NCI-H2029 treated with DMSO at 0.1 percent for 48 hours (cell line): ENCODE measurements at places on chromosomes 4 and X.

GRCh38 chr4:22237155-22237751, 278.6 kb downstream of the ADGRA3 start:
- DNase-seq, result no peak

DNA sequence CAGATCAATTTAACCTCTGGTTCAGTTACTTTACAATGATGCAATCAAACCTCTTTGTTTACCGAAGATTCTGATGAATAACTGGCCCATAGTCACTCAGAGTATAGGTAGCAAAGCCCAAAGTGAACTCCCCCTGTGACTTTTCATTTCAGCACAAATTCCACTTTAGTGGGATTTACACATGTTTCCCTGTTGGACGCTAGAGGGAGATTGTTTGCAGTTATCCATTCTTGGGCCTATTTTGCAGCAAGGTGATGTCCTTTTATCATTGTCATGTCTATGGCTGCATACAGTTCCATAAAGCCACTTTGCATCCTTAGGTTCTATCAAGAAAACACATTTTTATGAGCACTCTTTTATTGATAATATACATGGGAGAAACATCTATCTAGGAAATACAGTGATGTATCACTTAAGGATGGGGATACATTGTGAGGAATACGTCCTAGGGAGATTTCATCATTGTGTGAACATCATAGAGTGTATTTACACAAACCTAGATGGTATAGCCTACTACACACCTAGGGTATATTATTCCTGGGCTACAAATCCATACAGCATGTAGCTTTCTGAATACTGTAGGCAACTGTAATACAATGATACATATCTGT, 14.5 kb upstream of the DKK2 start:
- DNase-seq, result no peak

- no peak for DNase-seq
These were observed 158.8 kb upstream of the PJA1 start for GRCh38 chrX:69323786-69324720.

DNA sequence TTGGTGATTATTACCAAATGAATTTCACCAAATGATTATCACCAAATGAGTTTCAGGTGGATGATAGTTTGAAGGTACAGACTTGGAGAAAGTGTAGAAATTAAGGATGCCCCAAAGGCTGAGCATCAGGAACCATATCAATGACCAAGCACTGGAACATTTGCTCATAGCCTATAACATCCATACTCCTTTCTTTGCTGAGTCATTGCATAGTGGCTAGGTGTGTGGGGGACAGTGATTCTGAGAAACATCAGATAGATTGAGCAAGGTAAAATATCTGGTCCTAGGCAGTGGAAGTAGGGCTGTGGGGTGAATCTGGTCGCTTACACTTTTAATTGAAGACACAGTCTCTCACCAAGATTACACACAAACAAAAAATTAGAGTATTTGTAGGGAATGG, 1362.5 kb upstream of the PABPC4L start:
- no peak for DNase-seq

DNA sequence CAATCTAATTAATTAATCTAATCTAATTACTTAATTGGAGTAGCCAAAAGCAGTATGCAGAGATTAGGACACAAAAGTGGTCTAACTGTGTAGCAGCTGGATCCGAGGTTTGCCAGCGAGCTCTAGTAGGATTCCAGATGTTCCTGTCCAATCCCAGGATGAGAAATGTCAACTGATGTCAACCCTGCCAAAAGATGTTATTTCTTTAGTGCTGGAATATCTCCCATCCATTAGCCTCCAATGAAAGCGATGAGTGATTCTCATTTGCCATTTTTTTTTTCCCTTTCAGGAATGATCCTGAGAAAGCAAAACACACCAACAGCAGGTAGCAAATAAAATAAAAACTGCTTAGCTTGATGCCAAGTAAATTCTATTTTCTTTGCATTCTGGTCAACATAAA, 372.9 kb downstream of the STIM2 start:
- no peak for DNase-seq

GRCh38 chrX:20320461-20321159, 53.9 kb upstream of the RPS6KA3 start:
- DNase-seq, result no peak

DNA sequence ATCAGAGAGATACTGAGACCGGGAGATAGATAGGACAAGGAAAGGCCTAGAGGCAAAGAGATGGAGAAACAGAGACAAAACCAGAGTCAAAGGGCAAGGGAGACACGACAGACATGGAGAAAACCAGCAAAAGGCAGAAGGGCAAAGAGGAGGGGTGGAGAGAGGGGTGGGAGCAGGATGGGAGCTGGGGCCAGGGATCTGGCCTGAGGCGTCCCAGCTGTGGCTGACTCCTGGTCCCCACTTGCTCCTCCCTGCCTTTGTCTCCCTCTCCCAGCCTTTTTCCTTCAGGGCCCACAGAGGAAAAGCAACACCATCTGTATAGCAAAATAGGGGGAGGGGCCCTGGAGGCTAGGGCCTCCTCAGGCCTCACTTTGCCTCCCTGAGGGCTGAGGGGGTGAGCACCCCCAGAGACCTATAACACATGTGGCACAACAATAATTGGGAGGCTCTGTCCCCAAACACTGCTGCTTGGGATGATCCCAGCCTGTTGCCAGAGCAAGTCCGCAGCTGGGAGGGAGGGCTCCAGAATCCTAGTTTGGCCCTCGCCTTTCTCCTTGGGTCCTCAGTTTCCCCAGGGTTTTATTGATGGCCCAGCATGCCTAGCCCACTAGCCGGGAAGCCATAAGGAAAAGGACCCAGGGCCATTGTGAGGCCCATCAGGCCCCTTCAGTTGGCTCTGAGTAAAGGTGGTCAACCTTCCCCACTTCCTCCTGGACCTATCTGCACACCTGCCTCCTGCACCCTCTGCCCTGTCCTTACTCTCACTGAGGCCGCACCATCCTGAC, 96.8 kb downstream of the PJA1 start:
- no peak for DNase-seq

GRCh38 chrX:76147106-76147505, 25.8 kb upstream of the PBDC1 start:
- DNase-seq, result no peak

- DNase-seq, result no peak
These were observed 156.0 kb upstream of the ANKRD50 start for GRCh38 chr4:124868495-124868894.

GRCh38 chrX:19057856-19058255, 64.4 kb downstream of the ADGRG2 start:
- no peak for DNase-seq

GRCh38 chr4:132479543-132479942, 669.6 kb upstream of the PCDH10 start:
- DNase-seq, result no peak

GRCh38 chr4:8050555-8051206, 107.9 kb downstream of the ABLIM2 start:
- DNase-seq, result peak; percentile 89

GRCh38 chrX:23292354-23292987, 42.2 kb upstream of the PTCHD1 start:
- no peak for DNase-seq

DNA sequence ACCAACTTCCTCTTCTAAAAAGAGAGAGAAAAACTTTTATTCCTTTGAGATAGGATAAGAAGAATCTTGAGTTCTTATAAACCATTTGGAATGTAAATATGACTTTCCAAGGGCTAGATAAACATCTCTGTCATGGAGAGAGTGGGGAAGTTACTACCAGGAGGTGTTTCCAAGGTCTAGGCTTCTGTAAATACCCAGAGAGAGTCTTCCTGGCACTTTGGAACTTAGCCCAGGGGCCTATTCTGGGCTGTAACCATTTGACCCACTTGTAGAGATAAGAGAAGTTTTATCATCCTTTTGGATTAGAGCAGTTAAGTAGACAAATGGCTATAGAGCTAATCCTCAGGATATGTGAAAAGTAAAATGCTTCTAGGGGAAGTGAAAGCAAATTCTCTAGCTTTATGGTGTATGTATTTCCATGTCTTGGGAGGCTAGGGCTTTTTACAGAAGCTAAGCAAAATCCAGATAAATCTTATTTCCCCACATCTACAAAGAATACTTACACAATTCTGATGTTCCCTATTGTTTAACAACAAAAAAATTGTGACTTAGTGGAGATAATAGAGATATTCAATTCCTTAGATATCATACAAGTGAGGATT, 51.1 kb downstream of the MCUB start:
- DNase-seq, result no peak

DNA sequence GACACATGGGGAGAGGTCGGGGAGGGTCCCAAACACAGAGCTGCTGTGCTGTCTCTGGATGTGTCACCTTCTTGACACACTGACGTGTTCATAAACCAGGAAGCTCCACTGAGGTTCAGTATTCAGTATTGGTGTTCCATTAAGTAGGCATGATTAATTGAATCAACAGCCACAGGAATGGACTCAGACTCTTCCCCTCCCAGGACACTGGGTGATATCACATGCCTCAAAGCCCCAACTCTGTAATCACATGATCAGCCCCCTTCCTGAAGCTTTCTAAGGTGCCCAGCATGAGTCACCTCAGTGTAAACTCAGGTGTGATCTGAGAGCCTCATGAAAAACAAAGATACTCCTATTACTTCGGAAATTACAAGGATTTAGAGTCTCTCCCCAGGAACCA, 21.1 kb upstream of the HNRNPD start:
- DNase-seq, result no peak

DNA sequence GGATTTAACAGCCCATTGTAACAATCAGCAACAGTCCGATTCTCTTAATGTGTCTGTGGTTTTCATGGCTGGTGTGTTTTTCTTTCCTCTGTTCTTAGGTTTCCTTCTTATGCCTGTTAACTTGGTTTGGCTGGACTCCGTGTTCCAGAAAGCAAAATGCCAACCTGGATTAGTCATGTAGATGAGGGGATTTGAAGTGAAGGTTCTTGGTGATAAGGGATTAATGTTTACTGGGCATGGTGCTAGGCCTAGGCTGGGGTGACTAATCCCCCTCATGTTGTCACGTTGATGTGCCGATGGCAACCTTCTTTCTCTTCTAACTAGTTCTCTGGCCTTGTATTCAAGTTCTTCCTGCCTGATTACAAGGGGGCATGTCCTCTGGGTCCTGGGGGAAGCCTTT, 85.9 kb downstream of the REPS2 start:
- no peak for DNase-seq

- no peak for DNase-seq
These were observed 81.6 kb downstream of the NAF1 start for GRCh38 chr4:163085085-163085484.

- no peak for DNase-seq
These were observed 47.6 kb downstream of the ARHGAP10 start for GRCh38 chr4:147779451-147779850.

GRCh38 chr4:55409468-55410171, 13.9 kb downstream of the TMEM165 start:
- no peak for DNase-seq

GRCh38 chr4:85701861-85702321, 226.9 kb downstream of the ARHGAP24 start:
- DNase-seq, result no peak

DNA sequence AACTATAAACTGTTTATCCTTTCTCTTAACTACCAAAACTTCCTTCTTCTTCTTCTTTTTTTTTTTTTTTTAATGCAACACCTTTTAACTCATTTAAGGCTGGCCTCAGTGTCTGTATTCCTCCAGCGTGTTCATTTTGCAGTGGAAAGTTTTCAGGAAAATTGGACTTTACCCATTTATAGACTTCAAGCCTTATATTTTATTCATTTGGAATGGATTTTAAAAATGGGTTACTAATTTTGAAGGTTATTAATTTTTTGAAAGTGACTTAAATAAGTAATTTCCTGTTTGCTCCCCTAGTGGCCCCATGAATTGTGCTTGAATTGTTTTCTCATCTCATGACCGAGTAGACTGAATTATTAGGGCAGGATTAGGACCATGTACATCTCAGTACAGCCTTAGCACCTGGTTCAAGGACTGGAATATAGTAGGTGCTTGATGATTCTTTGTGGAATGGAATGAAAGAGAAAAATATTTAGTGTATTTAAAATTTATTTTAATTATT, 282.7 kb downstream of the ANKRD50 start:
- DNase-seq, result no peak

DNA sequence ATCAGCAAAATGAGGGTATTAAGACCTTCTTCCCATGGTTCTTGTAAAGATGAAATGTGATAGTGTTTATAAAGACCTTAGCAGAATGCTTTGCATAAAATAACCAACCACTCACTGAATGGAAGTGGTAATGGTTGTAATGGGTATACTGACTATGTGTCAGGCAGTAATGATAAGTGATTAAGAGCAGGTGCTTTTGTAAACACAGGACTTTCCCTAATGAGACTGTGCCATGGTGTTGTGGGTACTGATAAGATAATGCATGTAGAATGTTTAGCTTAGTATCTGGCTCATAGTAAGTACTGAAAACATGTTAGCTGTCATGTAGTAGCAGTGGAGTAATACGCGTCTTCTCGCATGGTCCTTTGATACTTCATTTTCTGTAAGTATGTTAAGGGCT, 6.9 kb downstream of the LSM6 start:
- no peak for DNase-seq

DNA sequence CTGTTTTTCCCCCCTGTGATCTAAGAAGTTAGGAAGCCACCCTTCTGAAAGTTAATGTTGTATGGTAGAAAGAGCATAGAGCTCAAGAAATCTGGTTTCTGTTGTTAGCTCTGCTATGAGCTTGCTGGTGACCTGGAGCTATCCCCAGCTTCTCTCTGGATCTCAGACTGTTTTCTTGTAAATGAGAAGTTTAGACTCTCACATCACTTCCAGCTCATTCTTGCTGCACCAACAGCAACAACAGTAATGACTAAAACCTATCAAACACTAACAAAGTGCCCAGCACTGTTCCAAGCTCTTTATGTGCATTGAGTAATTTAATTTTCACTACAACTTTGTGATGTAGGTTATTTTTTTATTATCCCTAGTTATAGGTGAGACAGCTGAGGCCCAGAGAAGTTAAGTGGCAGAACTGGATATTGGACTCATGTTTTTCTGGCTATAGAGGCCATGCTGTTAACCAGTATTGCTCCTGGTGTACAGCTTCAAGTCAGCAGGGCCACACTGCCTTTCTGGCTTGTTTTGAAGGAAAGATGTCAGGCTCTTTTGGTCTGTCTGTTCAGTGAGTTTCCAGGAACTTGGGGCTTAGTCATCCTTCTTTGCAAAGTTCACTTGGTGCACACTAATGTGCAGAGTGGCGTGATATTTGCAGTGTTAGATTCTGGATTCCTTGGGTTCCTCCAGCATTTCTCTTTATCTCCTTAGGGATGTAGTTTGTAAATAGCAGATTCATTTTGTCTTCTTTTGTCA, 27.8 kb upstream of the TMEM164 start:
- DNase-seq, result no peak

DNA sequence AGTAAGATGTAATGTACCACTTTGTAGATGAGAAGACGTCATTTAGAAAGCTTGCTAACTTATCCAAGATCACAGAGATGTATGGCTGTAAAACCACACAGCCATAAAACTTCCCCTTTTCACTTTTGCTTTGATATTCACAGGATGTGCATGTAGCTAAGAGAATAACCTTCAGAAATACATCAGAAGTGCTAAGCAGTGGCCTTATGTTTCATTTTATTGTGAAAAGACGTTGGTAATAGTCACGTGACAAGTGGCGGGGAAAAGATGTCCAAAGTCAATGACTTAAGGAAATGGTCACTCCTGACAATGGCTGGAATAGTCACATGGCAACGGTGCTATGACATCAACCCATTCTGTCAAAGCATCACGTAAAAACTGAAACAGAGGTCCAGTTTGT, 12.9 kb upstream of the WDR17 start:
- DNase-seq, result no peak

- no peak for DNase-seq
These were observed 125.5 kb downstream of the ATG4A start for GRCh38 chrX:108216919-108217571.
